Heart right ventricle (tissue), 16 donors: ENCODE measurements at places on chromosomes 4 and X. TPM values are rescaled to one million over a fixed set of nuclear protein-coding genes. Genes with fewer than 3 reads are reported as not detected.

The PPP1R2C gene
- not detected for total RNA-seq

The CTAG1B gene
- total RNA-seq: not detected

The PAGE5 gene
- total RNA-seq: not detected

The DGKK gene
- total RNA-seq: 0.02 TPM

The TMPRSS11D gene
- not detected for total RNA-seq

The AFP gene
- not detected for total RNA-seq

DNA sequence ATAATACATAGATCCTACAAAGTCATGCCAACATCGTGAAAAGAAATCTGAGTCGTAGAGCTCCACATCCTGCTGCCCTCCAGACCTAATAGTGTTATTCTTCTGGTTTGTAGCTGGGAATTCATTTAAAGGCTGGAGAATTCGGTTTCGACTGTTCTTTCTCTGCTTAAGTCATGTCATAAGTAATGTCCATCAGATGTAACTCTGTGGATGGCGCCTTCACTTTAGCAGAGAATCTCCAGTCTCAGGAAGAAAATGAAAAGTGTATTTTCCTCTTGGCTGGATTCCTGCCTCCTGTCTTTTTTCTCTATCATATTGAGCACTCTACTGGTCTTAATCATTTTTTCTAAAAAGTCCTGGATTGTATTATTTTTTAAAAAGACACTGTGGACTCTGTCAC is 117.0 kb downstream of the PALLD start:
- H3K27me3 ChIP-seq: no peaks in the 10 kb centered on the region
- DNase-seq: no peak
- no peak overlapping the region for H3K4me3 ChIP-seq
- H3K27ac ChIP-seq: no peak overlapping the region
- H3K36me3 ChIP-seq: no peaks in the 10 kb centered on the region
- peaks cover 19% of the 10 kb centered on the region for H3K4me1 ChIP-seq

- H3K4me1 ChIP-seq: peaks cover 5% of the 10 kb centered on the region
- H3K36me3 ChIP-seq: peaks cover 59% of the 10 kb centered on the region
- H3K27ac ChIP-seq: peak overlapping the region; percentile 75
- no peak overlapping the region for H3K4me3 ChIP-seq
- no peaks in the 10 kb centered on the region for H3K27me3 ChIP-seq
- no peak for DNase-seq
These were observed 198.4 kb downstream of the PALLD start for GRCh38 chr4:168695288-168695687.

DNA sequence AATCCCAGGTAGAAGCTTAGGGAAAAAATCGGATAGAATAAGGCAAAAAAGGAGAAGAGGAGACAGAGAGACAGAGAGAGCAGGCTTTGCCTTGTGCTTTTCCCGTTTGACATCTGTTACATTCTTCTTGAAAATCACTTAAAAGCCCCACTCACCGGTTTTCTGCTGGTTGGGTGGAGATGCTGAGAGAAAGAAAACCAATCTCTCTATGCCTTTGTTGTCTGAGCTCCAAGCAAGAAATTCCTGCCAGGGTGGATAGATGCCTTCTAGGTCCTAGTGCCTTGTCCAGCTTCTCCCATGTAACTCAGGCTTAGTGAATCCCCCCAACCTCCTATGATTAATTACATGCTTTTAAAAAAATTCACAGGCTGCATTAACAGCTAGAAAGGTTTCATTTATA is at the start of gene DCX:
DCX (minus strand) TSS at position 210 of the 400 bp plus-strand sequence. CDS start 1,794 bp downstream, outside the sequence.
- H3K27me3 ChIP-seq: no peaks in the 10 kb centered on the region
- no peaks in the 10 kb centered on the region for H3K4me1 ChIP-seq
- H3K36me3 ChIP-seq: no peaks in the 10 kb centered on the region
- no peak within 1 kb of the TSS for H3K27ac ChIP-seq
- DNase-seq: no peak

DNA sequence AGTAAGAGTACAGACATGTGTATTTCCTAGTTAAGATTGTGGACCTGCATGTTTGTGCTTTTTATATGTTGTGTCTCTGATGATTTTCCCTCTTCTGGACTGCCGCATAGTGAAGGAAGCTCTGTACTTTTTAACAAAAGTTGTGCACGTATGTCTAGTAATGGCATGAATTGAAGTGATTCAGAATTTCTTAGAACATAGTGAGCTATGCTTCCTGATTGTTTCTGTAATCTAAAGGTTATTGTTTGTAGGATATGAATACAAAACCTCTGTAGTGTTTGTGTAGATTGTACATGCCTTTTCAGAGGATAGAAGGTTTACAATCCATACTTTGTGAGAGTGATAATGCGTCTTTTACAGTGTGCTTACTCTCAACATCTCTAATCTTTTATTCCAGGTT is 37.0 kb upstream of the NUDT6 start:
- no peak overlapping the region for H3K4me3 ChIP-seq
- DNase-seq: no peak
- peaks cover under 1% of the 10 kb centered on the region for H3K36me3 ChIP-seq
- H3K27ac ChIP-seq: no peak overlapping the region
